Naive thymus-derived CD8-positive, alpha-beta T cell (primary cell): ENCODE measurements at places on chromosomes 3 and 15. TPM values are rescaled to one million over a fixed set of nuclear protein-coding genes. Genes with fewer than 3 reads are reported as not detected.

The SEMA6D gene
- polyA plus RNA-seq: not detected

- no peak for DNase-seq
Measured at GRCh38 chr15:39649757-39650156, 68.9 kb downstream of the THBS1 start.

DNA sequence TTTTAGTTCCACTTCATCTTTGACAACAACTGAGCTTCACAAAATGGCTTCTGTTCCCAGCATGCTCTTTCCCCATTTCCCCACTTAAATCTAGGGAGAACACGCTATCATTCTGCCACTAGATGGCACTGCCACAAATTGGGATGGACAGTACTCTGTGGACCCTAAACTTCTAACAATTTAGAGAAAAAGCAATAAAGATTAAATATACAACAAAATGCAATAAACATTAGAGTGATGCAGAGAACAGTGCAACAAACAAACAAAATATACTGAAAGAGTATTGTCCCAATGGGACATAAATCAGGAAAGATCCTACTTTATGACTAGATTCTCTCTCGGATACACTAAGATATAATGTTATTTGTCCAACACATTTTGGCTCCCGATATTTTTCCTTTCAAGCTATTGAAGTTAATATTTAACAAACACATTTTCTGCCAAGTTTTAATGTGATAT, 169.7 kb upstream of the TMCO5A start:
- DNase-seq: no peak

GRCh38 chr15:59186501-59186900, 20.1 kb upstream of the LDHAL6B start:
- DNase-seq: no peak

The BNIP2 gene
- polyA plus RNA-seq: 92.2 TPM

GRCh38 chr15:72197460-72198355, at the start of gene GRAMD2A:
Gene GRAMD2A (minus strand): TSS chr15:72197787.
- no peak for DNase-seq

- DNase-seq: no peak
Measured at GRCh38 chr15:71396536-71397125, 281.4 kb downstream of the THSD4 start.

DNA sequence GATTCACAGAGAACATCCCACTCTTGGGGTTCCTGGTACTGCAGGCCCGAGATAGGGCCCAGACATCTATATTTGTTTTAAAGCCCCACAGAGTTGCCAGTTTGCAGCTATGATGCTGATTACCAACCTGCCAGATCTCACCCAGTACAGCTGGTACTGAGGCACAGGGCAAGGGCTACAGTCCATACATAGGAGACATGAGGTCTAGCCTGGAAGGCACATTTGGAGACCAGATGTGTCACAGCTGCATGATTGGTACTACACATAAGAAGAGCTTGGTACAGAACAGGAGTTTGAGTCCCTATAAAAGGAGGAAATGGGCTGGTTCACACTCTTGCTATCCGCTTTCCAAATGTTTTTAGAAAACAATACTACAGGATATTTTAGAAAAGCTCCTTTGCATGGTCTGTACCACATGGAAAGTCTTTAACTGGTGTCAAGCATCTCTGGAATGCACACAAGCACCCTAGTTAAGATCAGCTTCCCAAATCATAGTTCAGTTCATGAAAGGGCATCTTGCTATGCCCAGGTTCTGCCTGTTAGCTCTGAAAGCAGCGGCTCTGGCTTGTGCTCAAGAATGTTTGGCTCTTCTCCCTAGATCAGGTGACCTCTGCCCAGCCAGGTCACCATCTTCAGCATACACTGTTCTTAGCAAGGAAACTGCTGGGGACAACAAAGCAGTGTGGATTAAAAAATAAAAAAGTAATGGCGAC, 20.6 kb downstream of the MTMR14 start:
- DNase-seq: no peak

GRCh38 chr3:31966978-31967591, 14.0 kb downstream of the OSBPL10 start:
- no peak for DNase-seq

DNA sequence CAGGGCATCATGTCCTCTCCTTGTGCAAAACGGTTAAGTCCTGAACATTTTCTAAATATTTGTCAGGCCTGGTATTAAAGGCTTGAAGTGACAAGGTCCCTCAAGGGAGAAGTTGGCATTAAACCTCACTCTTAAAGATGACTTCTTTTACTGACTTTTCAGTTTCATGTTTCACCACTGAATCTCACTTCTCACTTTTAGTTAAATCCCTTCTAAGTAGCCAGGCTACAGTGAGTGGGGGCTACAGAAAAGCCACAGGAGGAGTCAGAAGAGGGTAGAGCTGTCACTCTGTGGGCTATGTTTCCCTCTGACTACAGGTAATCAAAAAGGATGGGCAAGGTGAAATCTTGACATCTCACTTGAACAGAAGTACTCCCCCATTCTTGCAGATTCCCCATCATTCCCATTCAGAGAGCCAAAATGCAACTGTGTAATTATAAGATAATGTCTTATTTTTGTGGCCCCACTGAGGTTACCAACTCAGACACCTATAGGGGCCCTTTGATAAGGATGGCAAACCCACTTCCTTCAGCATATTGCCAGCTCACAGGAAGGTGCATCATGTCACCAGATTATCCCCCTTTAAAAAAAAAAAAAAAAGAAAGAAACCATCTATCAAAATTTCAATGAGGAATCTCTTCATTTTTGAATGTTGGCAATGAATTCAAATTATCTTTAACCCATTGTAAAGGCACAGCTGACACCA, 790.1 kb upstream of the CFAP20DC start:
- DNase-seq: no peak
